Inflammatory macrophage treated with lipopolysaccharide for 4 hours (primary cell): ENCODE measurements at places on chromosomes 5 and 9.

DNA sequence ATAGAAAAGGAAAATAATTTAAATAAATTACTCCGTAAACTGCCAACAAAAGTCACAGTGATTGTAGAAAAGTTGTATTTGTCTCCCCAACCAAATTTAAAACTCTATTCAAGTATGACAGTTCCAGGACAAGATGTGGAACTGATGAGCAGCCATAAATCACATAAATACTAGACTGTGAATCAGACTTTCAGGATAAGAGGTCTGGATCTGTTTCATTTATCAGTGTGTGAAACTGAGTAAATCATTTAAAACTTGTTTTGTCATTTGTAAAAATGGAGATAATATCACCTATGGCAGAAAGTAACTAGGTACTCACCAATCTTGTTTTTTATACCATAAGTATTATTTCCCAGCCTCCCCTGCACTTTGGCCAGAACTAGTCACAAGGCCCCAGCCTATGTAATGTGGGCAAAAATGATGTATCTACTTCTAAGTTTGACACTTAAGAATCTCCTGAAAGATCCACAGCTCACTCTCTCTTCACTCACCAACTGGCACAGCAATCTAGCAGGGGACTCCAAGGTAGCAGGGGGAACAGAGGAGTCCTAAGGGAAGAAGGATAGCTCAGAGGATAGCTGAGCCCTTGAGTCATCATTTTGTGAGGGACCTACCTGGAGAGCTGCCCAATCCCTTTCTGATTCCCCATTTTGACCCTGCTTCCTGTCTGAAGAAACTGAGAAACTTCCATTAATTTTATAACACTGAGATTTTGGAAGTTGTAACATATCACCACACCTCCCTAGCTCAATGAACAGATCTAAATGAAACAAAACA is 31.6 kb downstream of the TMEM161B start:
- DNase-seq, result no peak

- no peak for DNase-seq
These were observed 162.6 kb downstream of the TRIM32 start for GRCh38 chr9:116849721-116850120.

GRCh38 chr9:93098236-93098946 is 2.4 kb downstream of the CARD19 start:
- peak; percentile 92 for DNase-seq

GRCh38 chr9:137383784-137384756 is 38.9 kb downstream of the EXD3 start:
- DNase-seq, result no peak

DNA sequence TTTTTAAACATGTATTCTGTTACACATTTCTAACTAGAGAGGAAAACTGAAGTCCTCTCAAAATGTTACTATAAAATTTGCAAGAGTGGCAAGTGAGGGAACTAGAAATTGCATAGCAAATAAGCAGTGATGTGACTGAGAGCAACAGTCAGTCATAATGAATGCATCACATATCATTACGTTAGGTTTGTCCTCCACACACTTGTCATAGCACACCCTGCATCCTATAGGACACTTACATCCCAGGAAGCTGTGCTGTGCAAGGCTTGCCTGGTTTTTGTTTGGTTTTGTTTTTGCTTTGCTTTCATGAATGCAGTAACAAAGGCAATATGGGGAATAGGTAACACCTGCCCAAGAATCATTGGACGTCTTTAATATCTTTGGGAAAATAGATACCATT is 10.8 kb downstream of the NFIB start:
- no peak for DNase-seq

GRCh38 chr5:76074487-76075065 is 8.6 kb upstream of the SV2C start:
- peak; percentile 48 for DNase-seq

DNA sequence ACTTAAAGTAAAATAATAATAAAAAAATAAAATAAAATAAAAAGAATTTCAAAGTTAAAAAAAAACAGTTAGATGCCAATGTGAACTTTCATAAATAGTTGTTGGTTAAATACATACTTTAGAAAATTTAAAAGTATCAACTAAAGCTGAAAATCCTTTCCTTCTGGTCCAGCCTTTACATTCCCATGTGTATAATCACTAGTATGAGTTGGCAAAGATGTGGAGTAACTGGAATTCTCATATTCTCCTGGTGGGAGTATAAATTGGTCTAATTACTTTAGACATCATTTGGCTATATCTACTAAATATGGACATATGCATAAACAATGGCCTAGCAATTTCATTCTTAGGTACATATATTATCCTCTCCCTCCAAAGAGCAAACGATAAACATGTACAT is 619.9 kb downstream of the PTPRD start:
- DNase-seq, result no peak

GRCh38 chr5:11903121-11903613 is 1.1 kb downstream of the CTNND2 start:
- DNase-seq, result no peak

DNA sequence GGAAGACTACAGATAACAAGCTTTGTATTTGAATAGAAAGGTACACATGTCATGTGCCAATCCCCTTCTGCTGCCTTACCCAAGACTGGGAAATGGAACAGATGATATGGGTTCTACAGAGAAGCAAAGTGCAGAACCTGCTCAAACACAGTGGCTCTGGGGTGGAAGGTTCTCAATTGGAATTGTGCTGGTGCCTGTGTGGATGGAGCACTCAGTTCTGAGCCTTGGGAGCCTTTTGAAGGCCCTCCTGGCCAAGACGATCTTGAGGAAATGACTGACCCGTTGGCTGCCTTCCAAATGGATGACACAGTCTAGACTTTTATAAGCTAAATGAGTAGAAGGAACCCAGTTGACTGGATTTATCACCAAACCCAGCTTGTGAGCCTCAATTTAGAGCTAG is 4.2 kb upstream of the PRSS3 start:
- DNase-seq, result peak; percentile 37

GRCh38 chr9:92295240-92295790 is 1.8 kb upstream of the IARS1 start:
- DNase-seq, result no peak
